ENCODE measurements at places on chromosomes 2 and 18.
A peak's percentile ranks its signal among the peaks of the same experiment; 100 is the strongest.

- no peaks in the 10 kb centered on the region for H3K36me3 ChIP-seq
- H3K4me1 ChIP-seq = no peaks in the 10 kb centered on the region
- peaks cover 7% of the 10 kb centered on the region for H3K27me3 ChIP-seq
- no peak overlapping the region for H3K4me3 ChIP-seq
- DNase-seq = no peak
- no peak overlapping the region for H3K27ac ChIP-seq
Observed at GRCh38 chr2:136134126-136134525, 16.2 kb upstream of the CXCR4 start.

DNA sequence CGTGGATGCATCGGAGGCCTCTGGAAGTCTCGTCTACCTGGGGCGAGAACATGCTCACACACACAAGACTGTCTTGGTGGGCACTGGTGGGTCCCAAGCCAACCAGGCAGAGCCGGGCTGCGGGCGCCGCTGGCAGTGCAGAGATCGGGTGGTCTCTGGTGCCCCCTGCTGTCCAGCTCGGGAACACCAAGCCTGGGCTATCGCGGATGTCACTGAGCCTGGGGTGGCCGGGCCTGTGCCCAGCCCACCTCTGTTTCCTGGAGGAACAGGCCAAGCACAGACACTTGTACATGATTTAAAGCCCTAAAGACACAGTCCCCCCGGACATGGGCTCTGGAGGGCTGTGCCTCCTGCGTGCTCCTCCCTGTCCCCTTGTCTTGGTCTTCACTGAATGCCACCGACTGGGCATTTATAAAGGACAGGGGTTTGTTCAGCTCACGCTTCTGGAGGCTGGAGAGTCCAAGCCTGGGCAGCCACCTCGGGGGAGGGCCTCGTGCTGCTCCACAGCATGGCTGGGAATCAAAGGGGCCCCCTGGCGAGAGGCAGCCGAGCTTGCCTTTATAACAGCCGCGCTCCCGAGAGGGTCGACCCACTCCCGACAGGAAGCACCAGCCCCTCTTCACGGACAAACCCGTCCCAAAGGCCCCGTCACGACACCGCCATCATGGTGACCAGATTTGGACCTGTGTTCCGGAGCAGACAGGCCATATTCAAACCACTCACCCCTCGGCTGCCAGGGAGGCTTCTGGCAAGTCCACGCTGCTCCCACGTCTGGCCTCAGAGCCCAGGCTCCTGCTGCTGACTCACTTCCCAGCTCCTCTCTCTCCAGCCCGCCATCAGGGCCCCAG, 3.6 kb upstream of the OTOS start:
- no peak overlapping the region for H3K27ac ChIP-seq
- H3K4me1 ChIP-seq = no peaks in the 10 kb centered on the region
- H3K4me3 ChIP-seq = no peak overlapping the region
- peaks cover 25% of the 10 kb centered on the region for H3K27me3 ChIP-seq
- DNase-seq = peak; percentile 23

GRCh38 chr2:53235836-53236582, 531.6 kb upstream of the CHAC2 start:
- H3K27me3 ChIP-seq = no peaks in the 10 kb centered on the region
- H3K36me3 ChIP-seq = peaks cover 9% of the 10 kb centered on the region
- DNase-seq = no peak
- no peak overlapping the region for H3K27ac ChIP-seq
- H3K4me3 ChIP-seq = no peak overlapping the region
- H3K4me1 ChIP-seq = peaks cover 3% of the 10 kb centered on the region

GRCh38 chr2:8849327-8849726, 11.9 kb upstream of the KIDINS220 start:
- H3K27me3 ChIP-seq = peaks cover 3% of the 10 kb centered on the region
- no peak for DNase-seq
- peaks cover 33% of the 10 kb centered on the region for H3K4me1 ChIP-seq
- no peak overlapping the region for H3K4me3 ChIP-seq

GRCh38 chr2:152453129-152453911, 118.3 kb downstream of the FMNL2 start:
- peaks cover 20% of the 10 kb centered on the region for H3K4me1 ChIP-seq
- H3K27ac ChIP-seq = no peak overlapping the region
- peaks cover 1% of the 10 kb centered on the region for H3K36me3 ChIP-seq
- no peak overlapping the region for H3K4me3 ChIP-seq

Measured in HFFc6 (cell line).